ENCODE measurements at places on chromosomes 11 and 22. TPM values are rescaled to one million over a fixed set of nuclear protein-coding genes. Genes with fewer than 3 reads are reported as not detected.
A peak's percentile ranks its signal among the peaks of the same experiment; 100 is the strongest.

The TEX54 gene
- 2.3 TPM for polyA plus RNA-seq

The OR8H3 gene
- not detected for polyA plus RNA-seq

DNA sequence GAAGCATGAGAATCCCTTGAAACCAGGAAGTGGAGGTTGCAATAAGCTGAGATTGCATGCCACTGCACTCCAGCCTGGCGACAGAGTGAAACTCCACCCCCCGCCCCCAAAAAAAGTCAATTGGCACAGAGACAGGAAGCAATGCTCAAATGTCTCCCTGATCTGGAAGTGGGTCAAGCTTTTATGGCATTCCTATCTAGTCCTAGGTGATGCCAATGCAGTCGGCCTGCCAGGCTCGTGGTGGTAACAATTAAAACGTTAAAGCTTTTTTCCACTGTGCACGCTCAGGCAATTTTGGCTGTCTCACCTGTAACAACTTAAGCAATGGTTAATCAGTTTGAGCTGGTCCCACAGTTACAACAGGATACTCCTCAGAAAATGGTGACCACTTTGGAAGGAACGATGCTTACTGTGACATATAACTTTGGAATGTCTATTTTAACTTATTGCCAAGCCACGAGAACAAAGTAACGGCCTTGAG is 18.9 kb upstream of the PISD start:
- peak overlapping the region; percentile 15 for H3K27ac ChIP-seq
- no peaks in the 10 kb centered on the region for H3K27me3 ChIP-seq
- no peak overlapping the region for H3K4me3 ChIP-seq
- no peak for DNase-seq
- peaks cover 17% of the 10 kb centered on the region for H3K4me1 ChIP-seq

DNA sequence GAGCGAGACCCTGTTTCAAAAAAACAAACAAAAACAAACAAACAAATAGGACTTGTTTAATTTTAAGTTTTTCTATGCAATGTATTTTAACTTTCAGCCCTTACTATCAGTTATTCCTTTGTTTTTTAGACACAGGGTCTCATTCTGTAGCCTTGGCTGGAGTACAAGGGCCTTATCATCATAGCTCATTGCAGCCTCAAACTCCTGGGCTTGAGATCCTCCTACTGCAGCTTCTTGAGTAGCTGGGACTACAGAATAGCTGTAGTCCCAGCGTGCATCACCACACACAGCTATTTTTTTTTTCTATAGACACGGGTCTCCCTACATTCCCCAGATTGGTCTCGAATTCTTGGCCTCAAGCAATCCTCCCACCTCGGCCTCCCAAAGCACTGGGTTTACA is 44.5 kb downstream of the PIK3C2A start:
- H3K36me3 ChIP-seq: no peaks in the 10 kb centered on the region
- H3K4me3 ChIP-seq: peak overlapping the region; percentile 77
- H3K4me1 ChIP-seq: peaks cover 60% of the 10 kb centered on the region
- H3K27me3 ChIP-seq: no peaks in the 10 kb centered on the region

- H3K4me1 ChIP-seq: no peaks in the 10 kb centered on the region
- H3K27ac ChIP-seq: no peak overlapping the region
- H3K27me3 ChIP-seq: no peaks in the 10 kb centered on the region
- no peak overlapping the region for H3K4me3 ChIP-seq
Measured at GRCh38 chr22:37726241-37726887, 29.5 kb downstream of the TRIOBP start.
